A549 treated with CpdA at 1 μM for 4 hours (cell line): ENCODE measurements at places on chromosomes 11 and 22. TPM values are rescaled to one million over a fixed set of nuclear protein-coding genes. Genes with fewer than 3 reads are reported as not detected.

The PRODH gene
- total RNA-seq, result 0.28 to 1.3 TPM (median 0.54 TPM) in 5 replicates

The PTPRCAP gene
- total RNA-seq, result 0.20 to 0.50 TPM (median 0.36 TPM) in 4 of 5 replicates, not detected in the other

The BSX gene
- not detected in 5 replicates for total RNA-seq

The PLA2G6 gene
- total RNA-seq, result 2.3 to 5.1 TPM (median 4.4 TPM) in 5 replicates

The ABCC8 gene
- 1.3 to 2.2 TPM (median 1.5 TPM) in 5 replicates for total RNA-seq

The TMEM151A gene
- total RNA-seq, result 1.9 to 3.8 TPM (median 3.5 TPM) in 5 replicates

The OR6A2 gene
- not detected in 5 replicates for total RNA-seq

The SLC16A8 gene
- not detected in 5 replicates for total RNA-seq

The GALR3 gene
- not detected in 5 replicates for total RNA-seq

The AMOTL1 gene
- 8.2 to 11.0 TPM (median 9.6 TPM) in 5 replicates for total RNA-seq

The GUCY1A2 gene
- 0.01 to 0.04 TPM (median 0.03 TPM) in 5 replicates for total RNA-seq
